GM23248 (cell line): ENCODE measurements at places on chromosomes 7 and 10. TPM values are rescaled to one million over a fixed set of nuclear protein-coding genes. Genes with fewer than 3 reads are reported as not detected.

The ITGB1 gene
- 3,297 and 3,318 TPM in 2 replicates for polyA plus RNA-seq

- peak; percentile 57 for DNase-seq
Observed at GRCh38 chr10:137031-137430, 1.8 kb downstream of the ZMYND11 start.

The TMEM60 gene
- 28.2 and 28.9 TPM in 2 replicates for polyA plus RNA-seq

The EN2 gene
- polyA plus RNA-seq, result not detected in 2 replicates

DNA sequence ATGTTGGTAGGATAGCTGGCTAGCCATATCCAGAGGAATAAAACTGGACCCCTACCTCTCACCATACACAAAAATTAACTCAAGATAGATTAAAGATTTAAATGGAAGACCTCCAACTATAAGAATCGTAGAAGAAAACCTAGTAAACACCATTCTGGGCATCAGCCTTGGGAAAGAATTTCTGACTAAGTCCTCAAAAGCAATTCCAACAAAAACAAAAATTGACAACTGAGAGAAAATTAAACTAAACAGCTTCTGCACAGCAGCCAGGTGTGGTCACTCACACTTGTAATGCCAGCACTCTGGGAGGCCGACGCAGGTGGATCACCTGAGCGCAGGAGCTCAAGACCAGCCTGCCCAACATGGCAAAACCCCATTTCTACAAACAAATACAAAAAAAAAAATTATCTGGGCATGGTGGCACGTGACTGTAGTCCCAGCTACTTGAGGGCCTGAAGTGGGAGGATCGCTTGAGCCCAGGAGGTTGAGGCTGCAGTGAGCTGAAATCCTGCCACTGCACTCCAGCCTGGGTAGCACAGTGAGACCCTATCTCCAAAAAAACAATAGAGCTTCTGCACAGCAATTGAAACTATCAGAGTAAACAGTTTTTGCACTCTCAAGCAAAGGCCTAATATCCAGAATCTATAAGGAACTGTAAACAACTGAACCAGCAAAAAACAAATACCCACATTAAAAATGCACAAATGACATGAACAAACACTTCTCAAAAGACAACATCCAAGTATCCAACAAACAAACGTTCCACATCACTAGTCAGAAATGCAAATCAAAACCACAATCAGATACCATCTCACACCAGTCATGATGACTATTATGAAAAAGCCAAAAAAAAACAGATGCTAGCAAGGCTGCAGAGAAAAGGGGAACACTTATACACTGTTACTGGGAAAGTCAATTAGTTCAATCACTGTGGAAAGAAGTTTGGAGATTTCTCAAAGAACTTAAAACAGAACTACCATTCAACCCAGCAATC, 4.8 kb downstream of the CRPPA start:
- peak; percentile 87 for DNase-seq

The YKT6 gene
- polyA plus RNA-seq, result 108 and 113 TPM in 2 replicates

GRCh38 chr7:51280156-51280555, 36.5 kb downstream of the COBL start:
- no peak for DNase-seq

- no peak for DNase-seq
Observed at GRCh38 chr10:372566-372965, 237.3 kb downstream of the ZMYND11 start.

DNA sequence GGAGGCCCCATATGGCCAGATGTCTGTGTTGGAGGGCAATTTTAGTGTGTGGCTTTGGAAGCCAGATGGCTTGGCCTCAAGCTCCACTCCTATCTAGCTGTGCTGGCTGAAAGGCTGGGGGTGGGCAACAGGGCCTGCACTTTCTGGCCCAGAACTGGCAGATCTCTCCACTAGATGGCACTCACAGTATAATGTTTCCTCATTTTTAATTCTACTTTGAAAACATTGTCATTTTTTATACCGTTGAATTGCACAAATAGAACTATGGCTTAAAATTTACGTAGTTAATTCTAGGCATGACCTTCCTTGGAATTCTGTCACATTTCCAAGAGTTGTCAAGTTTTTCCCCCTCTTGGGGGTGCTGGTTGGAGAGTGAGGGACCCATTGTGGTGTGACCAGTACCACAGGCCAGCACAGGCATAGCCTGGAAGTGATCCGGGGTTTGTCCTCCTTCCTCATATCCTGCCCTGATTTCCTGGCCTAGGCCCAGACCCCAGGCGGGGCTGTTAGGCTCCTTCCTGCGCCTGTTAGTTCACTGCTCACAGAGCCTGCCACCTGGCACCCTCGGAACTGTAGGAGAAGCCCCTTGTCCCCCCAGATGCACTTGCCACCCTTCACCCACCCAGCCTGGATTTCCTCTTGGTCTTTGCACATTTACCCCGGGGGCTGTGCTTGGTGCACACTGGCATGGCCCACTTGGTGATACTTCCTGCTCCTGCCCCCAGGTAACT, 52.8 kb downstream of the ARHGAP22 start:
- DNase-seq, result peak; percentile 69

DNA sequence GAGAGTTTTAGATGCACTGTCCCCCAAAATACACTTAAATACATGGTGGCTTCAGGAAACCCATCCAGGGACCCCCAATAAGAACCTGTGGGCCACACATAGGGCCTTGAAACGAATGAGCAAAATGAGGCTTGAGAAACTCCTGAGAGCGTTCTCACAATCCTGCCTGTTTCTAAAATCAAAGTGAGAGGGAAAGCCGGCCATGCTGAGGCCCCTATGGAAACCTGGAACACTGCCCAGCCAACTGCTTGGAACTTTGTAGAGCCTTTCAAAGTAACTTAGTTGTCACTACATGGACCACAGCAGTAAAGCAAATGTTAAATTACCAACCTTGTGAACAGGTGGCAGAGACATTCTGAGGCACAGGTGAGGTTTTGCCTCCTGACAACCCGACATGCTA, 13.4 kb downstream of the SGMS1 start:
- DNase-seq, result no peak

DNA sequence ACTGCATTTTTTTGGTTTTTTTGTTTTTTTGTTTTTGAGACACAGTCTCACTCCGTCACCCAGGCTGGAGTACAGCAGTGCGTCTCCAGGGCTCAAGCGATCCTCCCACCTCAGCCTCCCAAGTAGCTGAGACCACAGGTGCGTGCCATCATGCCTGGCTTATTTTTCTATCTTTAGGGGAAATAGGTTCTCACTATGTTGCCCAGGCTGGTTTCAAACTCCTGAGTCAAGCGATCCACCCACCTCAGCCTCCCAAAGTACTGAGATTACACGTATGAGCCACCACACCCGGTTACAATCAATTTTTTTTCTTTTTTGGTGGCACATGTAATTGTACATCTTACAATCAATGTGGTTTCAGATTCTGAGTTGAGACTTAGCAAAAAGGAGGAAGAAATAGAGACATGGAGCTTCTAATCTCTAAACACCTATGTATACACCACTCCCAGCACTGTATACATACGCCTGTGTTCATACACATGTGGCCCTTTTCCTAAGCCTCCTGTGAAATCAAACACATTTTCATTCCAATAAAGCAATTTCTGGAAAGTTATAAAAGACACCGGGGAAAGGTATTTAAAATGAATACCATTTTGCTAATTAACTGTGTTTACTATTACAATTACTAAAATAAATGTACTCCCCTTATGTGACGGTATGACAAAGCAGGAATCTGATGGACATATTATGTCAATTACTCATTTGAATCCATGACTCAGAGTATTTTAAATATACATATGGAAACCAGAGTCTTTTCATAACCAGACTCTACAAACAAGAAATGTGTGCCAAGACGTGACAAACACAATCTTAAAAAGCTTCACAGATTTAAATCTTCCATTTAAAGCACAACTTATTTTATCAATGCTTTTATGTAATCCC, 40.9 kb downstream of the SMURF1 start:
- DNase-seq, result peak; percentile 89

DNA sequence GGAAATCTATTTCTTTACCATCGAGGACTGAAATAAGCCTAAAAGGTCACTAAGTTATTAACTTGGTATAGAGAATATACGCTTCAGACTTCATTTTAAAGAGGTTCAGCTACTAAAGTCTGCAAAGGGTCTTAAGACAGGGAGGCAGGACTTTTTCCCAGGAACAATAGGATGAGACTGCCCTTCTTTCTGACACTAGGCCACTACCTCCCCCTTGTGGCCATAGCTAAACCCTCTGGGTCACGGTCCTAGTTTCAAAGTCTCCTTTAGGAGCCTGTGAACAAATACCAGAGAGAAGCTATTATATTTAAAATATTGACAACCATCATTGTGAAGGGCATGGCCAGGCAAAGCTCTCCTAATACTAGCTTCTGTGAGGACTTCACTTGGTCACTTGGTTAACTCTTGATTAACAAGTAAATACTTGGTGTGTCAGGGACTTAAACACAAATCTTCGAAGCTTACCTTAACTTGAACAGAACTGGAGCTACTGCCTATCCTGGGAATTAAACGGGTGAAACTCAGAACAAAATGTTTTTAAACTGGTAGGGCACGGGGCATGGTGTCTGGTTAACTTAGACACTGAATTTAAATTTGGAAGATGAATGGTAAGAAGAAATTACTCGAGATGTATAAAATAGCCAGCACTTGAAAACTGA, 75.6 kb downstream of the CCDC6 start:
- DNase-seq, result peak; percentile 70

GRCh38 chr7:148142660-148143248, 447.8 kb upstream of the C7orf33 start:
- DNase-seq, result peak; percentile 41

The OR6B1 gene
- polyA plus RNA-seq, result not detected in 2 replicates

The ZNF853 gene
- polyA plus RNA-seq, result not detected in 2 replicates

The FAM25G gene
- 1.1 and 1.4 TPM in 2 replicates for polyA plus RNA-seq

- no peak for DNase-seq
Observed at GRCh38 chr7:138773817-138774216, 24.0 kb upstream of the TMEM213 start.

The ABCB4 gene
- 0.73 and 0.77 TPM in 2 replicates for polyA plus RNA-seq

GRCh38 chr10:71281646-71282322, 37.3 kb upstream of the SLC29A3 start:
- no peak for DNase-seq

The FOXK1 gene
- polyA plus RNA-seq, result 7.4 and 8.5 TPM in 2 replicates

The RADIL gene
- 0.55 and 0.77 TPM in 2 replicates for polyA plus RNA-seq

DNA sequence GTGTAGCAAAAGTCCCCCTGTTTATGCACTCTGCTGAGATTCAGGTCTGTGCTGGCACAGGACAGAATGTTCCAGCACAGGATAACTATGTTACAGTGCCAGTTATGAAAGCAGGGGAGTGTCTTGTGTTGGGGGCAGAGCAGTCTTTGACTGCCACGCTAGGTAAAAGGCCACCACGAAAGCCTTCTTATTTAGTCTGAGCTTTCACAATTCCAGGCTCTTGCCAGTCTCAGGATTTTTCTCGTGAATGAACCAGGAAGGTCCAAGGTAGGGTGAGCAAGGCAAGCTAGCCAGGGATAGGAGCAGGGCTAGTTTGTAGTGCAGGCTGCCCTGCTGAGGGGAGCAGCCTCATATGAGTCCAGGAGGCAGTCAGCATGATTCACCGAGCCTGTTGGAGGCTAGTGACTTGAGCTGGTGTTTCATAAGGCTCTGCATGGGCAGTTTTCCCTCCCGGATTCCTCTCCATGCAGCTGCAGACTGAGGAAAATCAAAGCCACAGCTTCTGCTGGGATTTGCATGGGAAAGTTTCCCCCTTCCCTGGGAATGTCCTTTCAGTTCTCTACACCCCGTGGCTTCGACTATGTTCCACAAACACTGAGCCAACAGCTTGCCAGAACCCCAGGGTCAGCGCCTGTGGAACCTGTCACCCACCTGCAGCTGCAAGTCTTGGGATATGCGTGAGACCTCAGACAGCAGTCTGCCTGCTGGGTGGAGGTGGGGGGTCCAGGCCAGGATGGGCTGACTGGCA, 112.3 kb downstream of the JCAD start:
- peak; percentile 94 for DNase-seq

DNA sequence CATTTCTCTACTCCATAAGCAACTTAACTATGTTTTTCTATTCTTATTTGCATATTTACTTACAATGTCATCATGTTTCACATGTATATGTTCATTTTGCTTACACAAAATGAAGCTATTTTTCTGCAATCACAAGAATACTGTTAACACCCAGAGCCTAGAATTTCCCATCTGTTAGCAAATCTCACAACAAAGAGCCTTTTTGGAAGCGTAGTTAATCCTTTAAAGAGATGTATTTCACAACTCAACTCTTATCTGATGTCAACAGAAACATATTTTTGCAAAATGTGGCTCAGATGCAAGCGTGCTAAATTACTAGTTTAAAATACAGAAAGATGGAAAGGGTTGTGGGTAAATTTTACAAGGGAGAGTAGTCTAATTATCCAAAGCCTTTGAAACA, 110.6 kb upstream of the COL1A2 start:
- no peak for DNase-seq

DNA sequence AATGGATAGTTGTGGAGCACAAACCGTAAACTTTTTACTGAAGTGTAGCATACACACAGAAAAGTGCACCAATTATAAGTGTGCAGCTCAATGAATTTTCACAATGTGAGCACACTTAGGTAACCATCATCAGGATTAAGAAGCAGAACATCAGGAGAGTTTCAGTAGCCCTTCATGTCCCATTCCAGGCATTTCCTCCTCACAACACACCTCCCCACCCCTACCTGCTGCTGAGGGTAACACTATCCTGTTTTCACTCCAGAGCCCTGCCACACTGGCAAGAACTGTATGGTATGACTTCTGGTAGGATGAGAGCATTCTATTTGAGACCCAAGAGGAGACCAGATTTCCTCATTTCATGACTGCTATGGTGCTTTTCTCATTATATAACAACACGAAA, 166.5 kb downstream of the PPP1R3A start:
- no peak for DNase-seq

The ZNF727 gene
- polyA plus RNA-seq, result not detected in 2 replicates

DNA sequence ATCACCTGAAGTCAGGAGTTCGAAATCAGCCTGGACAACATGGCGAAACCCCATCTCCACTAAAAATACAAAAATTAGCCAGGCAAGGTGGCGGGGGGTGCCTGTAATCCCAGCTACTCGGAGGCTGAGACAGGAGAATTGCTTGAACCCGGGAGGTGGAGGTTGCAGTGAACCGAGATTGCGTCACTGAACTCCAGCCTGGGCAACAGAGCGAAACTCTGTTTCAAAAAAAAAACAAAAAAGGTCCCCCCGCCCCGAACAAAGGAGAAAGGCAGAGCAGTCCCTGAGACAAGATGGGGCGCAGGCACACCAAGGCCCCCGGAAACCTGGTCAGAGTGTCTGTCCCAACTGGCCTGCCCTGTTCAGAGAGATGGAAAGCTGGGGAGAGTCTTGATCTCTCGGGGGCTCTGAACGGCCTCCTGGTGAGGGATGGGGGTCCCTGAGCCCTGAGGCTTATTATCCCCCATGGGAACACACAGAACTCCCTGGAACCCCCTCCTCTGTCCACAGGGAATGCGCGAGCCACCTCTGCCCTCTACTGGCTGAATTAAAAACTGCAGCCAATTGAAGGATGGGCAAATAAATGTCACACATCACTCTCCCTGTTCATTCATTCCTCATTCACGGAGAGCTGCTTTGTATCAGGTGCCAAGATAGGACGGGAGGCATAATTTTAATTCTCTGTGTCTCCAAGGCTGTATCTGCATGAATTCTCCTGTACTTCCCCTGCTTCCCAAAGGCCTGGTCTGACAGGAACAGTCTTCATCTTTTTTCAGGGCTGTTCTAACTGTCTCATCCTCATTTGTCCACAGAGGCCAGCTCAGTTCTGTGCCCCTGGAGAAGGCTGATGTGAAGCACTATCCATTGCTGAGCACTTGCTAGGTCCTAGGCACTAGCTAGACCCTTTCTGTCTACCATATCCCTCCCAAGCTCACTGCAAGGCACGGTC, 28.9 kb downstream of the MAT1A start:
- DNase-seq, result peak; percentile 23

The C10orf53 gene
- not detected in 2 replicates for polyA plus RNA-seq
